ELR (cell line): ENCODE measurements at places on chromosomes 4 and X.

GRCh38 chr4:82802911-82803310, 4.3 kb upstream of the SCD5 start:
- DNase-seq, result no peak

GRCh38 chrX:150558424-150558823, 10.0 kb upstream of the MTM1 start:
- no peak for DNase-seq

GRCh38 chrX:132591719-132592275, 103.0 kb upstream of the MBNL3 start:
- DNase-seq, result no peak

- peak; percentile 79 for DNase-seq
These were observed 209.9 kb downstream of the IQCM start for GRCh38 chr4:149605601-149606378.

GRCh38 chr4:177809791-177810190, 367.6 kb upstream of the AGA start:
- DNase-seq, result no peak

DNA sequence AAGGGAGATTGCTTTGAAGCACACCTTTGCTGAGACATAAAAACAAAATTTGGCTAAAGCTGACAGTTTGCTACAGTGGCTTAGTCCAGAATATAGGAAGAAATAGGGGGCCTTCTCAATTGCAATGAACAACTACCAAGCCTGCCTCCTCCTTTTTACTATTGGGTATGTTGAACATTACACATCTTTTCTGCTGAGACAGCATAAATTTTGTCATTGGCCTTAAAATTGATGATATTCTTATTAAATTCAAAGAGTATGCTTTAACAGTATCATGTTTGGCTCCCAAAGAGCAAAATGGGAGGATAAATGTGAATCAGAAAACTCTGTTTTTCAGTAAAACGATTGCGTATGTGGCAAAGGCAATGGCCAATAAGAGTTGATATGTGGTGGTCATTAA, 721.9 kb upstream of the IGFBP7 start:
- DNase-seq, result no peak

DNA sequence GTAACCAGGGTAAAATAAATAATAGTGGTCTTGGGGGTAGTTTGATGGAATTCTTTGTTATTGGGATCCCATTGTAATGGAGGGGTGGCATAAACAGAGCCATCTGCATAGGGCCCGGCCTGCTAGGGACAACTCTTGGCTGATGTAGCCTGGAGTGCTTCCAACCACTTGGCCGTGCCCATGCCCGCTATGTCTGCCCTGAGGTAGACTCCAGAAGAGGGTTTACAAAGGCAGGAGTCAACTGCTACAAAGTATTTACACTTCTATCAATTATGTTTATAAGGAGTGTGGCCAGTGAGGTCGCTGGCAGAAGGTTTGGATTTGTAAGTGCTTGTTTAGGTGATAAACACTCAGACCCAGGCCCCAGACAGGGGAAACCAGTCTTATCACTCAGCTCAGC, 8.1 kb downstream of the RASL11B start:
- DNase-seq, result no peak

- no peak for DNase-seq
These were observed 116.8 kb downstream of the SCD5 start for GRCh38 chr4:82681754-82682153.

DNA sequence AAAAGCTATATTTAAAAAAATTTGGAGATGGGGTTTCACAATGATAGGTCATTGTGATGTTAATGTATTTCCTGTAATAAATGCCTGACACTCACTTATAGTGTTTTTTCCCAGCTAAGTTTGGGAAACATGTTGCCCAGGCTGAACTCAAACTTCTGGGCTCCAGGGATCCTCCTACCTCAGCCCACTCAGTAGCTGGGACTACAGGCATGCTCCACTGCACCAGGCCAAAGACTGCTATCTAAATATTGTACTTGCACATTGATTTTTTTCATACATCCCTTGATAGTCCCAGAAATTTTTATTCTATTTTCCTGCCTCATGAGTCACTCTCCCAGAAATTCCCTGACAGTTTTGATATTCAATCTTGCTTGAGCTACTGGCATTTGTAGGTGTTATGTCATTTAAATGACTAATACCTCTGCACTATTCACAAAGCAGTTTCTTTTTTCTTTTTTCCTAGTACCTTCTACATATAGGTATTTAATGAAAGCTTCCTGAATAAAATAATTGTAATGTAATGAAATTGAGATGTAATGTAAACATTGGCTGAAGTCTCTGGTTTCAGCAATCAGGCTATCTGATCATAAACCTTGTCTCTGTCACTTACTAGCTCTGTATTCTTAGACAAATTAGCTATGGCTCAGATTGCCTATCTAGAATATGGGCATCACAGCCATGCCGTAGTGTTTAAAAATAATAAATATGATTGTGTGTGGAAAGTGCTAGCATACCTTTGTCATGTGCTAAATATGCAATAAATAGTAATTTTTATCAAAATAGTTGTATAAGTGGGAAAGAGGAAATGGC, 1973.0 kb upstream of the AGA start:
- DNase-seq, result peak; percentile 70

GRCh38 chrX:12065251-12065650, 73.0 kb upstream of the FRMPD4 start:
- DNase-seq, result peak; percentile 46

DNA sequence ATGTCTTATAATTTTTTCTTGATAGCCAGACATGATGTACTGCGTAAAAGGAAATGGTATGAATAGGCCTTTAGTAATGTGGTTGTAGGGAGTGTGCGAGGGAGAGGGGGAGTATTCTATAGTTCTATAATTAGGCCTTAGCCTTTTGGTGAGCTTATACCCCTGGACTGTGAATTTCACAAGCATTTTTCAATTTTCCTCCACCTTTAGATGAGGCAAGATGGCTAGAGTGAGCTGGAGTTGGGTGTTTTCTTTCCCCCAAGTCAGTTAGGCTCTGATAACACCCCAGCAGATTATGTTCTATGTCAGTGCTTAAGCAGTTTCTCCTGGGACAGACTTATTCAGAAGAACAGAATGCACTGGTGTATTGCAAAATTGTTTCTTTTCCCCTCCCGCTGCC, 210.2 kb upstream of the NPY2R start:
- DNase-seq, result peak; percentile 62

DNA sequence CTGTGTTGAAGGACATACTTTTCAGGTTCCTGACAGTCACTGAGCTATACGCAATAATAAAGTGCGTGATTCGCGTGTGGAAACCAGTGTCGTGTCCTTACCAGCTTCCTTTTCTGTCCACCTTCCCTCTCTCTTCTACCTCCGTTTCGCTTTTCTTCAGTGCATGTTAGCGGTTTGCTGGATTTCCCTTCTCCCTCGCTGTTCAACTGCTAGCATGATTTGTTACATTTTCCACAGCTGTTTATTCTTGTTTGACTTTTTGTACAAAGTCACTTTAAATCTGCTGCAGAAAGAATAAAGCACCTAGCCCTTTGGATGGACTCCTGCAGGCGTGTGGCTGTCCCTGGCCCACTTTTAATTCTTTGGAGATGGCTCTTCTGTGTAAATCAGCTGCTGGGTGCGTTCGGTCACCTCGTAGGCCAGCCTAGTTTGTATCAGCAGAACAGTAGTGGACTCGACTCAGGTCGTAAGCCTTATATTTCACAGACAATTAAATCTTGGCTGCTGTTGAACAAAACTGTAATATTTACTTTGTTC, 8.9 kb upstream of the HAND2 start:
- DNase-seq, result no peak

DNA sequence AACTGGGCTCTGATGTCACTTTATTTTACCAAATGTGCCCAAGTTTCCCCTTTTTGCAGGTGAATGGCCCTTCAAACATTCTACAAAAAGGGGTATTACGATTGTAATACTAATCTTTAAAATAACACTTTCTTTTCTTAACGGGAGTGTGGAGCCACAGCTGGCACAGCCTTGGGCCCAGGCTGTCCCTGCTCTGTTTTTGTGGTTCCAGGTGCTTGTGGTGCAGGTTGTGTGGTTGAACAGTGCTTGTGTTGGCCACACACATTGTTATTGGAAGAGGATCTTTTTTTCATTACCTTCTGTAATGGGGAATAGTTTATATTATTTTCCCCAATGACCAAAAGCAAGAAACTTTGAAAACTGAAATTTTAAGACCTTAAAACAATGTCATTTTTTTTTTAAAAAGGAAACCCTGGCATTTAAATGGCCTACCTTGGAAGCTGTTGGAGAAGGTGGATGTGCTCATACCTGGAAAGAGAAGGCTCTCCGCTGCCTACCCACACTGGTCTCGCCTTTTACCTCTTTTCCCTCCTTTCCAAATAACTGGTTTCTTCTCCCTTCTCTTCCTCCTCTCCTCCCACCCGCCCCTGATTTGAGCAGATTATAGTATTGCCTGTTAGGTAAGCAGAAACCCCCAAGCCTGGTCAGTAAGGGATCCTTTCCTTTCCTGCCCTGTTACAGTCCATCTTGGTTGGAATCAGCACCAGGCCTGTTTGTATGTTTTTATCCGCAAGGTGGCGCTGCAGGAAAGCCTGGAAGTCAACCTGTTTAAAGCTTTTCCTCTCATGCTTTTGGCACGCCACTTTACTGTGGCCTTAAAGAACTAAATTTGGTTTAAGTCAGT, 28.6 kb downstream of the HADH start:
- peak; percentile 74 for DNase-seq

GRCh38 chrX:70470850-70471289, 26.2 kb downstream of the DLG3 start:
- DNase-seq, result no peak

DNA sequence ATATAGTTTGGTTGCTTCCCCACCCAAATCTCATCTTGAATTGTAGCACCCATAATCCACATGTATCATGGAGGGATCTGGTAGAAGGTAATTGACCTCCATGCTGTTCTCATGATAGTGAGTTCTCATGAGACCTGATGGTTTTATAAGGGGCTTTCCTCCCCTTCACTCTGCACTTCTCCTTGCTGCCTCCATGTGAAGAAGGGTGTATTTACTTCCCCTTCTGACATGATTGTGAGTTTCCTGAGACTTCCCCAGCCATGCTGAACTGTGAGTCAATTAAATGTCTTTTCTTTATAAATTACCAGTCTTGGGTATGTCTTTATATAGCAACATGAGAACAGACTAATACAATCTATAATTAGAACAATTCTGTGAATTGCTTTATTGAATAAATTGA, 11.9 kb upstream of the DCAF4L1 start:
- no peak for DNase-seq

- no peak for DNase-seq
These were observed 45.4 kb upstream of the CTAG2 start for GRCh38 chrX:154698630-154699248.

DNA sequence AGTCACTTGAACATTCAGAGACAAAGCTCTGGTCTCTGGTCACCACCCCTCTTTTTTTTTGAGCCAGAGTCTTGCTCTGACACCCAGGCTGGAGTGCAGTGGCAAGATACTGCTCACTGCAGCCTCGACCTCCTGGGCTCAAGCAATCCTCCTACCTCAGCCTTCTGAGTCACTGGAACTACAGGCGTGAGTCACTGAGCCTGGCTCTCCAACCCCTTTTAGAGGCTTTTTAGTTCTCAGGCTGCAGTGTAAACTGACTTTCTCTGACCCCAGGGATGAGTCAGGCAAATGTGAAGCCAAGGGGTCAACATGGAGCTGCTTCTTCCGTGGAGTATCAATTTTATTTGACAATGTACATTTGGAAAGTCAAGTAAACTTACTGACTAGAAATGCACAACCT, 229.2 kb downstream of the PTTG2 start:
- DNase-seq, result peak; percentile 96

GRCh38 chrX:39633293-39633692, 464.5 kb downstream of the BCOR start:
- DNase-seq, result peak; percentile 20

DNA sequence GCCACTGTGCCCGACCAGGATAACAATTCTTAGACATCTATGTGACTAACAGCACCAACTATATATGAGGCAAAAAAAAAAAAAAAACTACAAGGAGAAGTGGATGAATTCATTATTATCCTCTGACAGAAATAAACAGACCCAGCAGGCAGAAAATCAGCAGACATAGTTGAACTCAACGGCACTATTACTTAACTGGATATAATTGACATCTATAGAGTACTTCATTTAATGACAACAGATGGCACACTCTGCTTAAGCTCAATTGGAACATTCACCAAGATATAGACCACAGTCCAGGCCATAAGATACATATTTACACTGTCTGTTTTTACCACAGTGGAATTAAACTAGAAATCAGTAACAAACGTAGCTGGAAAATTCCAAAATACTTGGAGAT, 13.3 kb downstream of the CLDN22 start:
- DNase-seq, result no peak

DNA sequence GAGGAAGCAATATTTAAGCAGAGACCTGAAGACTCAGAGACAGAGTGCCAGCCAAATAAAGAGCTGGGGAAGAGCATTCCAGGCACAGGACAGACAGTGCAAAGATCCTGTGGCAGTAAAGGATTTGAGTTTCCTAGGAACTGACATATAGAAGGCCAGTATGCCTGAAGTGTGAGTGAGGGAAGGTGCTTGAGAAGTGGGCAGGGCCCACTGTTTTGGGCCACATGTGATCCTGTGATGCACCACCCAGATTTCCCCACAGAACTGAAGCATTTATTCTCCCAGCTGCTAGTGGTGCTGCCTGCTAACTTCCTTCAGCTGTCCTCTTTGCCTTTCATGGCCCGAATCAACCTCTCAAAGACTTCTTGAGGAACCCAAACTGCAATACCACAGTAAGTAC, 23.9 kb upstream of the ASB5 start:
- DNase-seq, result no peak

DNA sequence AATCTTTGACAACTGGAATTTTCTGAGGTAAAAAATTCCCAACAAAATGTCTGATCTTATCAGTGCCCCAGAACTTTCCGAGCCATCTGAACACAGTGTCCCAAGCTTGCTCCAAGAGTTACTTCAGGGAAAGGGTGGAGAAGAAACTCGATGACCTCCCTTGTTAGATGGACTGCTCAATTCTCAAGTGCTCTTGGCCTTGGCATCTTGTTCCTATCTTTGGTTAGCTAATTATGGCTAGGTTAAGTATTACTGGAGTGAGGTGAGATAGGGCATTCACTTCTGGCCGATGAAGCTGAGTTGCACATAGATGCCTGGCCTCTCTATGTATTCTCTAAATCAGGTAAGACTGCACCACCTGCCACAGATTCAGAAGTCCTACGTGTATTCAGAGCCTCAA, 9.1 kb upstream of the S100G start:
- no peak for DNase-seq

- no peak for DNase-seq
These were observed 2.5 kb downstream of the RPL34 start for GRCh38 chr4:108622828-108623227.

DNA sequence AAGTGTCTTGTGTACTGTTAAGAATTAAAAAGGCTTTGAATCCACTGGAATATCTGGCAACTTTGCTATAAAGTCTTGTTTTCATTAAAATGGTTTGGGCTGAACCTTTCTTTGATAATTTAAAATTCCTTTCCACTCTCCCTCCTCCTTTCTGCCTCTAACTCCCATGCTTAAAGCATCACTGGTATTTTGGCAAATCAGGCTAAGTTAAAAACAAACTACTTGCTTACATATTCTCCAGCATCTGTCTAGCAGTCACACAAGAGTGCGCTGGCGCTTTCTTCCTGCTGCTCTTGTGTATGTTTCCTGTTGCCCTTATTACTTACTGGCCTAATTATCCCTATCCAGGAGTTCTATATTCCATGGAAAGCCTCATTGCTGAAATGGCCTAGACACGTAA, 136.6 kb downstream of the VEGFC start:
- no peak for DNase-seq

GRCh38 chr4:13481569-13481968, 2.6 kb downstream of the RAB28 start:
- peak; percentile 74 for DNase-seq

- DNase-seq, result no peak
These were observed 19.9 kb downstream of the DCHS2 start for GRCh38 chr4:154471526-154472331.
